ENCODE measurements at places on chromosomes 7 and 10.
A peak's percentile ranks its signal among the peaks of the same experiment; 100 is the strongest.

GRCh38 chr7:46133072-46133471 lies 212.0 kb upstream of the IGFBP3 start:
- no peak for DNase-seq

GRCh38 chr7:604001-604883 lies 84.6 kb upstream of the PDGFA start:
- peak; percentile 89 for DNase-seq

GRCh38 chr10:95655571-95656290 lies 780 bp downstream of the ALDH18A1 start:
- DNase-seq = no peak

DNA sequence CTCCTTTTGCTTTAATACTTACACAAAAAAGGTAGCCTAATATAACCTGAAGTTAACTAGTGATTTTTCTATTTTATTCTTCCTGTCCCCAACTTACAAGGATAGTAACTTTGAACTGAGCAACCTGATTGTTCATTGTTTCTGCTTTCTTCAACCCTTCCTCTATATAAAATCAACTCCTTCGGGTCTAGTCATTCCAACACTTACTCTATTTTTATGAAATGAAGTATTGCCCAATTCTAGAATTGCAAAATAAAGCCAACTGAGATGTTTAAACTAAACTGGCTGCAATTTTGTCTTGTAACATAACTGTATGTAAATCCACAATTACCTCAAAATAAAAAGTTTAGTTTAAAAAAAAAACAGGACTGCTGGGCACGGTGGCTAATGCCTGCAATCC lies 20.3 kb upstream of the DNA2 start:
- no peak for DNase-seq

- no peak for DNase-seq
Measured at GRCh38 chr7:70678621-70679251, 453.2 kb upstream of the GALNT17 start.

GRCh38 chr10:33355274-33355673 lies 20.8 kb upstream of the NRP1 start:
- no peak for DNase-seq

GRCh38 chr7:5436003-5436678 lies 12.5 kb upstream of the TNRC18 start:
- DNase-seq = no peak

- DNase-seq = no peak
Measured at GRCh38 chr10:127228195-127228787, 31.9 kb upstream of the INSYN2A start.

GRCh38 chr7:115037128-115037802 lies 115.4 kb downstream of the MDFIC start:
- no peak for DNase-seq
